ENCODE measurements at places on chromosomes 12 and 14.

GRCh38 chr14:104940526-104941150 is 16.0 kb downstream of the PLD4 start:
- DNase-seq, result no peak

DNA sequence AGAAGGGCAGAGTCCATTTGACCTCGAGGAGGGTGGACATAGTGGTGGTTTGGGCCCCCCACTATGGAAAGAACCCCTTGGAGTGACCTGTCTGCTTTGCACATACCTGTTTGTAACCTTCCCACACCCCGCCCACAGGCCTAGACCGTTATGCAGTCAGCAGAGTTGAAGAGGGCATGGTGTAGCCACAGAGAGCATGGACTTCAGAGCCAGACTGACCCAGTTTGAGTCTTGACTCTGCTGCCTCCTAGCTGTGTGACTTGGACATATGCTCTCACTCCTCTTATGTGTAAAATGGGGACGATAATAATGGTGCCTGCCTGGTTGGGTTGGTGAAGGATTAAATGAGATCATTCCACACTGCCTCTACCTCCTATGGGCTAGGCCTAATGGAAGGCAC is 40.9 kb upstream of the NOS1 start:
- no peak for DNase-seq

DNA sequence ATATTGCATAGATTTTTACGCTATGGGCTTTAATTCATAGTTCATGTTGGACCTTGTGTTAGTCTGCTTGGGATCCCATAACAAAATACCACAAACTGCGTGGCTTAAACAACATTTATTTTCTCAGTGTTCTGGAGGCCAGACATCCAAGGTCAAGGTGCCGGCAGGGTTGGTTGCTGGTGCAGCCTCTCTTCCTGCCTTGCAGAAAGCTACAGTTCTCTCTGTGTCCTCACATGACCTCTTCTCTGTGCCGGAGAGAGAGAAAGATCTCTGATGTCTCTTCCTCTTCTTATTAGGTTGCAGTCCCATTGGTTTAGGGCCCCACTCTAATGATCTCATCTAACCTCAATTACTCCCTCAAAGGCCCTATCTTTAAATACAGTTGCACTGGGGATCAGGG is 170.5 kb downstream of the IPO8 start:
- no peak for DNase-seq

DNA sequence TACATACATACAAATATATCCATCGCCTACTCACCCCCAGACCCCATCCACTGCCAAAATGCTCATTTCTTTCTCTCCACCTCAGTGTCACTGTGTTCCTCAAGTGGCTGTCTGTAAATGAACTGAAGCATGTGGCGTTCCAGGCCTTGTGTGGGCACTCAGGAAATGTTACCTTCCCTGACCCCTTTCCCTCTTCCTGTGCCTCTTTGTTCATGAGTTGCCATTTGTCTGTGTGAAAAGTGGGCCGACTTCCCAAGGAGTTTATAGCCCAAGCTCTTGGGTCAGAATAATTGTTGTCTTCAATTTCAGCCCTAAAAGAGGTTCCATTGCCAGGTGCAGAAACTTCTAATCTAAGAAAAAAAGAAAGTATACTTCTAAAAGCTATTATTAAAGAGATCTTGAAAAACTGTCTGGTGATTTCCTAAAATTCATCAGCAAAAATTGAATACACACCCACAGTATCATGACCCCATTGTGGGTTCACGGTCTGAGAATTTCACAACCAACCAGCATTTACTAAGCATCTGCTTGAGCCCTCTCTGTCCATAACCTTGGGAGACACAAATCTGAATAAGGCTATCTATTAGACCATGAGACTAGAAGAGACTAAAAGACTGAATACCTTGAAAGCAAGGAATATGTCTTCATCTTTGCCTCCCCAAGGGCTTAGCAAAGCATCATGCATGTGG is 201.4 kb upstream of the EEA1 start:
- no peak for DNase-seq

DNA sequence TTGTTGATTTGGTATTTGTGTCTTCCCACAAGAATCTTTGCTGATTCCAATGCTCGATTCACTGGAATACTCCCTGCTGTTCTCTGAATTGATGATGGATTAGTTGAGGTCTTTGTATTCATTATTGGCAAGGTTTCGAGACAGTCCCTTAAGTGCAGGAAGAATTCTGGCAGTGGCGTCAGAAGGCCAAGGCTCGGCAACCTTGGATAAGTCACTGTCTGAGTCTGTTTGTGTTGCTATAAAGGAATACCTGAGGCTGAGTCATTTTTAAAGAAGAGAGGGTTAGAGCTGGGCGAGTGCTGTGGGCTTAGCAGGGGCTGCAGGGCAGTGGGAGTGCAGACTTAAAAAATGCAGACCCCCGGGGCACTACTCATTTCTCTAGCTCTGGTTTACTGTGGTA is 56.9 kb downstream of the CHST11 start:
- DNase-seq, result no peak

DNA sequence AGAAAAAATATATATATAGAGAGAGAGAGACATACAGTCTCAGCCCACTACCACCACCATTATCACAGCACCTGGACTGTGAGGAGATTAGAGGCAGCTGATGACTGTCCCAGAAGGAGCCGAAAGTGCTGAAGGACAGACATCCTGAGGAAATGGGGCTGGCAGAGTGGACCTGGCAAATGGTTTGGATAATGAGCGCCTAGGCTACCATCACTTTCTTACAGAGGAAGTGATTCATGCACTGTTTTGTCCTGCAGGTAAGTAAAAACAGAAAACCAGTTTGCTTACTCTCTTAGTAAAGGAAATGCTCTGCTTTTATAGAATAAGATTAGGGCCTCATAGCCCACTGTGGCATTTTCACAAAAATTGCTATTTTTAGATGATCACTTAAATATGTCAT is 28.6 kb upstream of the DNM1L start:
- no peak for DNase-seq

DNA sequence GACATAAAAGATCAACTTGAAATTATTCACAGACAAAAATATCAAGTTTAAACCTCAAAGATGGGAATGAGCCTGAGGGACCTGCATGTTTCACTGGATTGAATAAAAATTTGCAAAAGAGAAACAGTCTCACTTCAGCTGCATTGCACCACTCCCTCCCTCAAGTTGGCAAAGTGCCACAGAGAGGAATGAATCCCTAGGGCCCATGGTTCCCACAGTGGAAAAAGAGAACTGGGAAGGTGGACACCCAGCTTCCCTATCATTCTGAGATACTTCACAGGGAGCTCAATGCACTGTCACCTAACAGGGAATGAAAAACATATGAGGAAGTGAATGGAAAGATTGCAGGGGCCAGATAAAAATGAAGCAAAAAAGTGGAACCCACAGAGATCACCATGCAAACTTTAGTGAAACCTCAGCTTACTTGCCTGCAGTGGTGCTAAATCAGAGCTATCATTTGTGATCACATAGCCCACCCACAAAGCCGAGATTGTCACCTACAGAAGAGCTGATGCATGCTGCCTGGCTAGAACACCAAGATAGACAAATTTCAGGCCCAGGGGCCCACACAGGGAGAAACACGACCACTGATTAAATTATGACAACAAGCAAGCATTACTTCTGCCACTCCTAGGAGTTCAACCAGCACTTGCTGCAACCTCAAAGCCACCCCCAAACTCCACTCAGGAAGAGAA is 911.3 kb downstream of the LRFN5 start:
- DNase-seq, result no peak

DNA sequence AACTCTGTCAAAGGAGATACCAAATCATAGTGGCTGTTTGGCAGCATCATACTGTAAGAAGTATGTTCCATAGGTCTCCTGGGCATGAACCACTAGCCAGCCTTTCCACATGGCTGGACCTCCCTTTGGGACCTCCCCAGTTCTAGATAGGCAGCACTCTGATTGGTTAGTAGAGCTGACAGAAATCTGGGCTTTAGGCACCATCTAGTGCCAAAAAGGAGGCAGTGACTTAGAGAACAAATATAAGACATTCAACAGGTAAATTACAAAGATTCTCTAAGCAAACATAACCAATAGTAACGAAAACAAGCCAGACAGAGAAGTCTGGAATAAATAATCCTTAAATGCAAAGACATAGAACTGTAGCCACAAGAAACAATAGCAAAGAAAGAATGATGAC is 148.0 kb upstream of the PDE3A start:
- no peak for DNase-seq

DNA sequence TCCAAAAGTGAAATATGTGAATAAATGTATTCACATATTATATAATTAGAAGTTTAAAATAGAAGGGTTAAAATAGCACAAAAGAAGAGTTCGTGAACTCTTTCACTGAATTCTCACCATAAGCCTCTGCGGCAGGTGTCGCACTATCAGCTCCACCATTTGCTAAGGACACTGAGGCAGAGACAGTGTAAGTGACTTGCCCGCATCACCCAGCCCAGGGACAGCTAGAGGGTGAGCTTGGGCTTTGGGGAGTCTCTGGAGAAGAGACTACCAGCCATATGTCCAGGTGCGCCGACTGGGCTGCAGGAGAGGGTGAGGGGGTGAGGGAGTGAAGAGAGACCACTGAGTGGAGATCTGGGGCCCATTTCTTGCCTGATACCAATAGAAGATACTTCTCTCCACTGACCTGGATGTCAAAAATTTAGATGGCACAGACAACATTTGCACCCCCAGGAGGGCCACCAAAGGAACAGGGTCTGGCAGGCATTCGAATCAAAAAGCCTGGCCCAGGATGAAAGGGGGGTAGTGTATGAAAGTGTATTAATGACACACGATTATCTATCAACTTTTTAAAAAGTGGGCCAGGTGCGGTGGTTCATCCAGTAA is 28.5 kb downstream of the FAIM2 start:
- DNase-seq, result no peak

- DNase-seq, result no peak
Measured at GRCh38 chr14:22010545-22011252, 337.1 kb upstream of the OR4E1 start.

GRCh38 chr14:60197629-60198303 is 32.6 kb upstream of the DHRS7 start:
- DNase-seq, result no peak

DNA sequence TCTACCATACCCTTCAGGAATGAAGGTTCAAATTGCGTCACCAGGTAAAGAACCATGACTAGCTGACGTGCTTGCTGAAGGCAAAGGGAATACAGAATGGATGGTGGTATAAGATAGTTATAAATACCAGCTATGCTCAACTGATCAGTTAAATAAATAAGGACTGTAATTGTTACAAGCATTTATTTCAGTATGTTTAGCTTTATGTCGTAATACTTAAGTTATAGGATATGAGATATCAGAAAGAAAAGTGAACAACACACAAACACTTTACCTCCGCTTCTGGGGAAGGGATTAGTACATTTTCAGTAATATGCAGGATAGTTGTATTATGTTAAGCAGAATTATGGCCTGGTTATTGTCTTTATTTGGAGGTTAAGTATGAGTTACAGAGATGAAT is 416.1 kb downstream of the BTG1 start:
- no peak for DNase-seq

- DNase-seq, result no peak
Measured at GRCh38 chr14:37598747-37599506, 3.5 kb downstream of the TTC6 start.

- no peak for DNase-seq
Measured at GRCh38 chr12:92696216-92696615, 6.6 kb upstream of the PLEKHG7 start.

GRCh38 chr14:93040443-93040842 is 75.3 kb downstream of the ITPK1 start:
- no peak for DNase-seq

- DNase-seq, result no peak
Measured at GRCh38 chr12:132235116-132235820, 91.0 kb downstream of the NOC4L start.

GRCh38 chr14:26200687-26201086 is 397.1 kb downstream of the NOVA1 start:
- DNase-seq, result no peak

- no peak for DNase-seq
Measured at GRCh38 chr12:105822131-105823105, 316.3 kb downstream of the NUAK1 start.

DNA sequence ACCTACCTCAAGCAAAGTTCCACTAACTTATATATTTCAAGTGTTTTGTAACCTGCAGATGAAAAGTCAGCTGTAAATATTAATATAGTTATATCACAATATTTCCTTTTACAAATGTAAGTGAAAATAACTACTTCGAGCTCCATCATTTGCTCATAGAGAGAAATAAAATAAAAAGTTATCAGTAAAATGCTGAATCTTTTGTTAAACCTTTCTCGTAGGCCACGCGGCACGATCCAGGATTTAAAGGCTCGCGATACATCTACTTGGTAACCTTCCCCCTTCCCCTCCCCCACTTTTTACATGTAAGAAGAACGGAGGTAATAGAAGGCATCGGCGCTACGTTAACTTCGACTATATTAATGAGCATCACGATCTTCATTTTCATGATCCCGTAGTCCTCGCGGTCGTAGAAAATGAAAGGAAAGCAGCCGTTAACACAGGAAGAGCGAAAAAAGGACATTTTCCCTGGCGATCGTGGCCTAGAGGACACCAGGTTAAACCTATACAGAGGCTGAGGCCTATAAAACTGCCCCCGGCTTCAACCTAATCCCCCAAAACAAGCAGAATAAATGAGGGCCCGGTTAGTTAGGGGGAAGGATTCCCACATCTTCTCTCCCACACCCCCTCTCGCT is 508 bp downstream of the HNRNPC start:
- no peak for DNase-seq

- DNase-seq, result no peak
Measured at GRCh38 chr14:58238252-58239243, 6.1 kb upstream of the PSMA3 start.

DNA sequence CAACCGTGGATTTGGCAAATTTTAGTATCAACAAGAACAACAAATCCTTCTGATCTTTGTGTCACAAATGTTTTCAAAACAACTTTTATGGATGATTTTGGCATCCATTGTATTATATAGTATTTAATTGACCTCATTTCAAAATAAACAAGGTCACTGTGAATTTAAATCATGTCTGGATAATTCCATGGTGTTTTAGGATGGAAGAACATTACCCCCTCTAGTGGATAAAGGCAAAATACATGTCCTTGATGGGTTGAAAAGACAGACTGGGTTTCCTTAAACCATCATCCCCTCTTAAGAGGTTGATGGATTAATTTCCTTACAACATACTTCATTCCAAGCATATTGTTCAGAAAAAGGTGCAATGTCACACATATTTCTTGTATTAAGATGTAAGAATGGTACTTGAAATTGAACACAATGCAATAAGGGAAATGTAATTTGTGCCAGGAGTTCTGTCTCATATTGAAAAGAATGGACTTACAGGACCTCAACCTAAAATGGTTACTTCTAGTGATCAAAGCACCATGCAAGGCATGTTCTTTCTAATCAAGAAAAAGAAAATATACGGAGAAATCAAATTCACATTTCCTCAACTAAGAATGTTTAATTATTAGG is 352.0 kb downstream of the BCAT1 start:
- DNase-seq, result no peak

- no peak for DNase-seq
Measured at GRCh38 chr12:124655698-124656516, 88.5 kb upstream of the NCOR2 start.

GRCh38 chr14:63436286-63437098 is 106.7 kb downstream of the PPP2R5E start:
- no peak for DNase-seq

Measured in NCI-H1048 (cell line).